Activated T-helper 1 cell treated with Interleukin-2 at 50 U/mL for 16 hours (primary cell): ENCODE measurements at places on chromosomes 6 and 20.

DNA sequence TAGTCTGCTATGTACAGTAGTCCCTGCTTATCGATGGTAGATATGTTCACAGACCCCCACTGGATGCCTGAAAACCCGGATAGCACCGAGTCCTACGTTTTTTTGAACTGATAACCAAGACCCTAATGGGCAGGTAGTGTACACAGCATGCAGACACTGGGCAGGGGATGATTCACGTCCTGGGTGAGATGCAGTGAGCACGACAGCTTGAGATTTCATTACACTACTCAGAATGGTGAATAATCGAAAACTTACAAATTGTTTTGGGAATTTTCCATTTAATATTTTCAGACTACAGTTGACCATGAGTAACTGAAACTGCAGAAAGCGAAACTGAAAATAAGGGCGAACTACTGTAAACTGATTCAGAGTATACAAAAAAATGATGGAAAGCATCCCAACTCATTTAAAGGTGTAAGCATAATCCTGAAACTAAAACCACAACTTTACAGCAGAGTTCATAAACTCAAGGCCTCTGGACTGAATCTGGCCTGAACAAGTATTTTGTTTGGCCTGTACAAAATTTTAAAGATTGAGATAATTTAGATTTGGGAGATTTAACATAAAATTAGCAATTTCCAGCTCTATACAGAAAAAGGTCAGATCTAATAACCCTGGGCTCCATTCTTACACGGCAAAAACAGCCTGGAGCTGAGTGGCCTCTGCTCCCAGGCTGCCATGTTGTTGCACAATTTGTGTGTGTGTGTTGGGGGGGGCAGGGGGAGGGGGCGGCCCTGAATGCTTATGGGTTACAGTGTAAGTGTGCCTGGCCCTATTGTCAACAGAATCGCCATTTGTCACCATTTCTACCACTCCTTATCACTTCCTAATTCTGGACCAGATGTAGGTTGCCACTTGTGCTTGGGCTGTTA, 34.9 kb downstream of the RNF24 start:
- DNase-seq = no peak

DNA sequence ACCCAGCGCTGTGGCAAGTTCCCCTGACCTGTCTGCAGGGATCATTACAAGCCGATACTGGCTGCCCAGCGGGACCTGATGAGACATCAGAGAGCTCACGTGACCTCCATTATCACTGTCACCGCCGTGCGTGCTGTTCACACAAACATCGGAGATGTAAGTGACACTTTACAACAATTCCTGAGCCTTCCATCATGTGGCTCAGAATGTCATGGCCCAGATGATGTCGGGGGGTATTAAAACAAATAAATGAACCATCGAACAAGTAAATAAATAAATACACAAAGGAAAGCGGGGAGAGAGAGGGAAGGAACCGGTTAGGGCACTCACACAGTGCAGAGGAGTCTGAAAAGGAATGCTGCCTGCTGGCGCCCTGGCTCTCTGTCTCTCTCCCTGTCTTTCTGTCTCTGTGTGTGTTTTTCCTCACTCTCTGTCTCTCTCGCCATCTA, 195.1 kb downstream of the BMP7 start:
- DNase-seq = no peak

DNA sequence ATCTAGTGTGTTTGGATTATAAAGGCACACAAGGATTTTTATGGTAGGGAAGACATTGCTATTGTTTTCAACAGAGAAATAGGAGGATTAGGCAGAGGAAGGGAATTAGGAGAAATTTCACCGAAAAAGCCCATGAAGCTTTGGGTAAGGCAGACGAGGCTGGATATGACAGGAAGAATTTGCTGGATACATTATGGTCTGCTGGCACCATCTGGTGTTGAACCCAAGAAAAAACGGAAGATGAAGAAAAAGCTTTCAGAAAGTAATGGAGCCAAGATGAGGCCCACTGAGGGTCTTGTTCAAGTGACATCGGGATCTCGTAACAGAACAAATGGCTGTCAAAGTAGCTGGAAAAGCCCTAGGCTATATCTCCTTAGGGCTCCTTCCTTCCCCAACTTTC, 56.5 kb downstream of the OR2J2 start:
- DNase-seq = no peak

DNA sequence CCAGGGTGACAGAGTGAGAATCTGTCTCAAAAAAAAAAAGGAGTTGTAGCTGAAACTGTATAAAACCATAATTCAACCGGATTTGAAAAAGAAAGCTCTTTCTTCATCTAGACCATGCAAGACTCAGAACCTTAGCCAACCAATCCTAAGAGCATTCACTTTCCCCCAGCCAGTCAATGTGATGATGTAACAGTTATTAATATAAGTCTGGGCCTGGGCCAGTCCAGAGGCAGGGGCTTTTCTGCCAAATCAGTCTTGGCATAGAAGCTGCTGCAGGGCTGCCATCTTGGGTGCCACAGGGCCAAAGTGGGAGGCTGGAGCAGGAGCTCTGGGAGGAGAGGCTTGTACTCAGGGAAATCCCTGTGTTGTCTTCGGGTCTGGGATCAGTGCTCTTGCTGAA, 288.4 kb downstream of the CLIC5 start:
- no peak for DNase-seq

GRCh38 chr20:37640600-37641561, 52.9 kb upstream of the CTNNBL1 start:
- DNase-seq = no peak

- DNase-seq = no peak
Measured at GRCh38 chr20:24403406-24403805, 66.0 kb upstream of the SYNDIG1 start.

DNA sequence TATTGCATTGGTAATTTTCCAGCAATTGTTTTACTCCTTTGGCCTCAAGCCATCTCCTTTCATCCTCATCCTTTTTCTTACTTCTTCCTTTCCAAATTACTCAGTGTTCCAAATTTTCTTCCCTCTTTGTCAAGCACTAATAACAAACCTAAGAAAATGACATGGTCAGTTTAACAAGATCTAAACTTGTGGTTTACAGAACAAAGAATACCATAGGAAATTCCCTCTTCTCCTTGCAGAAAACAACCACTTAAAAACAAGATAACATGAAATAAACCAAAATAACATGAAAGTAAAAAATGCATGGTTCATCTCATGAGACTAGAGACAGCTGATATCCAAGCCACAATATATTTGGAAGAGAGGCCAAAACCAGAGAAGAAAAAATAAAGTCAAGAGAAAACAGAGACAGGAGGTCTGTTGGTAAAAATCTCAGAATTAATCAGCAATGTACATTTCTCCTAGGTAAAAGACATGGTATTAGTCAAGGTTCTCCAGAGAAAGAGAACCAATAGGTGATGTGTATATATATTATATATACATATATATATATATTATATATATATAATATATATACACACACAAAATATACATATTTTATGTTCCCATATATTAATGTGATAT, 51.0 kb upstream of the SENP6 start:
- no peak for DNase-seq

GRCh38 chr20:3350422-3350821, 57.0 kb downstream of the DNAAF9 start:
- no peak for DNase-seq

- peak; percentile 17 for DNase-seq
Measured at GRCh38 chr20:43187476-43188233, 2.1 kb downstream of the PTPRT start.

- no peak for DNase-seq
Measured at GRCh38 chr6:168033791-168034190, 36.3 kb downstream of the KIF25 start.

GRCh38 chr6:41488433-41489119, 57.6 kb upstream of the FOXP4 start:
- no peak for DNase-seq

GRCh38 chr20:11777387-11778205, 140.1 kb upstream of the BTBD3 start:
- no peak for DNase-seq

- no peak for DNase-seq
Measured at GRCh38 chr6:119800526-119800925, 451.0 kb upstream of the MAN1A1 start.

GRCh38 chr6:32327103-32327502, 44.6 kb downstream of the TSBP1 start:
- DNase-seq = no peak

- no peak for DNase-seq
Measured at GRCh38 chr6:159279790-159280277, 110.6 kb downstream of the FNDC1 start.

GRCh38 chr6:135281964-135282363, 100.9 kb downstream of the MYB start:
- no peak for DNase-seq

- DNase-seq = no peak
Measured at GRCh38 chr6:1515781-1516180, 93.9 kb upstream of the FOXC1 start.

- no peak for DNase-seq
Measured at GRCh38 chr6:37804586-37804985, 14.9 kb upstream of the ZFAND3 start.

DNA sequence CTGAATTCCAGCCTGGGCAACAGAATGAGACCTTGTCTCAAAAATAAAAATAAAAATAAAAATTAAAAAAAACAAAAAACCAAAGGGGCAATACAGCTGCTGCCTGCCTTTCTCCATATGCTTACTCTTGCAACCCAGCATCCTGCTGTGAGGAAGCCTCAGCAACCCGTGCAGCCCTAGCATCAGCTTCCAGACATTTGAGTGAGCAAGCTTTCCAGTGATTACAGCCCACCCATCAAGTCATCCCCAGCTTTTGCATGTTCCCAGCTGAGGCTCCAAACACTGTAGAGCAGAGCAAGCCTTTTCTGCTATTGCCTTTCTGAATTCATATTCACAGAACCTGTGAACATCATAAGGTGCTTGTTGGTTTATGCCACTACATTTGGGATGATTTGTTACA, 93.8 kb downstream of the SASH1 start:
- no peak for DNase-seq

DNA sequence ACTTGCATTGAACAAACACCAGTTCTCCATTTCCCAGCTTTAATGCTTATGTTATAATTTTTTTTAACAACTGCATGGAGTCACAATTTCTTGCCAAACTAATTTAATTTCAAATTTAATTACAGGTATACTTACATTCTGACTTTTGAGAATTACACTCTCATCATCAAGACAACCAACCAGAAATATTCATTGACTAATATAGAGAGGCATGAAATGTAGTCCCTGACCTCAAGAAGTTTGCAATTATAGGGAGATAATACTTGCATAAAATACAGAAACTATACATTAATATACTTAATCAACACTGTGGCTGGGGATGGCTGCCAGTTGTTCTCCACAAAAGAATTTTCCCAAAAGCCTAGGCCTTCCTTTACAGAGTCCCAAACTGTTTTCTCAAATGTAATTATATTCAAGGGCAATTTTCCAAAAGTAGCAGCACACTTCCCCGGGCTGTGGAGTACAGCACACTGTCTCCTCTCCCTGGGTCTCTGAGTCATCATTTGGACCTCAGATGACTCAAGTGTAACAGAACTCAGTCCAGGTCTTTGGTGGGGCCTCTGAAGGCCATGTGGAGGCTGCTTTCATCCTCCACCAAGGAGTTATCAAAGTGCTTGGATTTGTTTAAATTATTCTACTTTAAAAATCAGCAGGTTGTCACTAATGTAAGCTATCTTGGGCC, 114.1 kb downstream of the KIF16B start:
- no peak for DNase-seq

DNA sequence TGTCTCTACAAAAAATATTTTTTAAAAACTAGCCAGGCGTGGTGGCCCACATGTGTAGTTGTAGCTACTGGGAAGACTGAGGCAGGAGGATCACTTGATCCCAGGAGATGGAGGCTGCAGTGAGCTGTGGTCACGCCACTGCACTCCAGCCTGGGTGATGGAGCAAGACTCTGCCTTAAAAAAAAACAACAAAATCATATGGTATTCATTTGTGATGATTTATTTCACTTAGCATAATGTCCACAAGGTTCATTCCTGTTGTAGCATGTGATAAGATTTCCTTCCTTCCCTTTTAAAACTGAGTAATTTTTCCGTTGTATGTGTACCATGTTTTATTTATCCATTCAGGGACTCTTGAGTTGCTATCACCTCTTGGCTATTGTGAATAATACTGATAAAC, 26.2 kb downstream of the TMEM170B start:
- DNase-seq = no peak

DNA sequence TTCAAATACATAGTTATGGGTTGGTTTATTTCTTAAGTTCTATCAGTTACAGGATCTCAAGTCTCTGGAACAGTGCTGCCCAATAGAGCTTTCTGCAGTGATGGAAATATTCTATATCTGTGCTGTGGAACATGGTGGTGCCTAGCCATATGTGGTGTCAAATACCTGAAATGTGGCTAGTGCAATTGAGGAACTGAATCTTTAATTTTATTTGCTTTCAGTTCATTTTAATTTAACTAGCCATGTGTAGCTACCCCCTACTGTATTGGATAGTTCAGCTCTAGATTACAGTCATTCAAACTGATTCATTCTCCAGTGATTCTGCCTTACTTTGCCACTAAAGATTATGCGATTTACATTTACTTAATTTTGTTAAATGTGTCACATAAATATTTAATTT, 503.2 kb downstream of the CDKAL1 start:
- DNase-seq = no peak

GRCh38 chr20:19073584-19074218, 138.7 kb upstream of the SLC24A3 start:
- no peak for DNase-seq

- DNase-seq = no peak
Measured at GRCh38 chr6:116015983-116016382, 44.7 kb downstream of the FRK start.

DNA sequence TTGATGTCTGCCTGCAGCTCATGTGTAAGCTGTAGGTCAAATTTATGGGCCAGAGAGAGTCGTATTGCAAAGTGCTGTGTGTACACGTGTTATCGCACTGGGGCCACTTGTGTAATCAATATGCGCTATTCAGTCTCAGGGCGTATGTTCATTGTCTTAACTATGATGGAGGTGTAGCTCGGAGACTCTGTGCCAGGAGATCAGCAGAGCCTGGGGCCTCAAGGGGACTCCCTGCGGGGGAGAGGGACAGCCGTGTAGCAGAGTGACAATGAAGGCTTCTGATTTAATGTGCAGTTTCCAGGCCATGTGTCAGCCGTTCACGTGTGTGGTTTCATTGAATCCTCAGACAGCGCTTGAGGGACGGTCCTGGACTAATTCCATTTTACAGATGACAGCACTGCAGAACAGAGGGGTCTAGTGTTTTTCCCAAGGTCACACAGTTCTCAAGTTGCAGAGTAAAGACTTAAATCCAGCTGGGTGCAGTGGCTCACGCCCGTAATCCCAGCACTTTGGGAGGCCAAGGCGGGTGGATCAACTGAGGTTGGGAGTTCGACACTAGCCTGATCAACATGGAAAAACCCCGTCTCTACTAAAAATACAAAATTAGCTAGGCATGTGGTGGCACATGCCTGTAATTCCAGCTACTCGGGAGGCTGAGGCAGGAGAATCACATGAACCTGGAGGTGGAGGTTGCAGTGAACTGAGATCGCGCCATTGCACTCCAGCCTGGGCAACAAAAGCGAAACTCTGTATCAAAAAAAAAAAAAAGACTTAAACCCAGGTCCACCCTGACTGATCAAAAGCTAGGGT, 242.5 kb downstream of the PREX1 start:
- no peak for DNase-seq

GRCh38 chr6:160919723-160920440, 71.7 kb upstream of the MAP3K4 start:
- no peak for DNase-seq
